ENCODE measurements at places on chromosomes 12 and 14. TPM values are rescaled to one million over a fixed set of nuclear protein-coding genes. Genes with fewer than 3 reads are reported as not detected.

GRCh38 chr12:91778938-91779400, 366.7 kb downstream of the BTG1 start:
- DNase-seq, result no peak
- H3K27me3 ChIP-seq, result no peaks in the 10 kb centered on the region
- no peak overlapping the region for H3K27ac ChIP-seq
- no peaks in the 10 kb centered on the region for H3K36me3 ChIP-seq

DNA sequence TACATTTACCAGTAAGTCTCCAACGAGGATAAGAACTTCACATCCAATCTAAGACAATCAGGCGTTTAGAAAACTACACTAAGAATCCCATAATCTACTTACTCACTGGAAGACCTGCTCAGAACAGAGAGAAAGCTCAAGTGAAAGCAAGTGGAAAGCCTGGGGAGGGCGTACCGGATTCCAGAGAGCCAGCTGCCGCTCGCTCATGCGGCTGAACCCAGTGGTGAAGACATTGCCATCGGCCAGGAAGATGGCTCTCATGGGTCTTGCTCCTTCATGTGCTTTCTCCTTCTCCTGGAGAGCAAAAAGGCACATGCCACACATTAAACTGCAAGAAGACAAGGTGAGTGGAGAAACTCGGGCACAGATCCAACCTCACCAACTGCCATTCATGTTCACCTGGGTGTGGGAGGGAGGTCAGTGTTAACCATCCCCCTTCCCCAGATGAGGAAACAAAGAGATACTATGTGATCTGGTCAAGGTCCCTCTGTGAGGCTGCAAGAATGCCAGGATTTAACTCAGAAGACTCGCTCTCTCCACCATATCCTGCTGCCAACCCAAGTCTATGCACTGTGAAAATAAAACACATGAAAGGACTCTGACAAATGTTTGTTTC, 23.5 kb upstream of the SELPLG start:
- DNase-seq, result no peak
- H3K4me3 ChIP-seq, result peak overlapping the region; percentile 73
- no peak overlapping the region for H3K27ac ChIP-seq
- H3K4me1 ChIP-seq, result no peaks in the 10 kb centered on the region

KRT6C gene
- total RNA-seq, result not detected

DNA sequence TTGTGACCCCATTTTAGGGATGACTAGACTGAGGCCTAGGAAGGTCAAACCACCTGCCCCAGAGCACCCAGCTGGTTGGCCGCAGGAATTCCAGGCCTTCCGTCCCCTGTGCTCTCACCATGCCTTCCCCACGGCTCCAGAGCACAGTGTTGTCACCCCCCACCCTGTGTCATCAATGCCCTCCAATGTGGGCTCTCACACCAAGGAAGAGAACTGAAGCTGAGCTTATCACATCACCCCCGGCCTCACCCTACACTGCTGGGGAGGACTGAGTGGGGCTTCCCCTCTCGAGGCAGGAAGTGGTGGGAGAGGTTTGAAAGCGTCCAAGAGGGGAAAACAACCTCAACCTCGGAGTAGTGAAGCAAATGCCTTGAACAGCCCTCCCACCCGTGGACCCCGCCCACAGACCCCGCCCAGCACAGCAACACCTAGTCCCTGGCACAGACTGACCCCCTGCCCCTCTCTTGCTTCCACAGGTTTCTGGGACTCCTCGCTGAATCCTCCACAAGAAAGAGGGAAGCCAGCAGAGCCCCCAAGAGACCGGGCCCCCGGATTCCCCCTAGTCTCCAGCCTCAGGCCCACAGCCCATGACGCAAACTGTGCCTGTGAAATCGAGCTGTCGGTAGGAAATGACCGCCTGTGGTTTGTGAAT, 97.2 kb downstream of the LGMN start:
- H3K27ac ChIP-seq, result no peak overlapping the region
- H3K4me1 ChIP-seq, result no peaks in the 10 kb centered on the region
- no peak overlapping the region for H3K4me3 ChIP-seq
- DNase-seq, result no peak
- peaks cover 27% of the 10 kb centered on the region for H3K36me3 ChIP-seq

DNA sequence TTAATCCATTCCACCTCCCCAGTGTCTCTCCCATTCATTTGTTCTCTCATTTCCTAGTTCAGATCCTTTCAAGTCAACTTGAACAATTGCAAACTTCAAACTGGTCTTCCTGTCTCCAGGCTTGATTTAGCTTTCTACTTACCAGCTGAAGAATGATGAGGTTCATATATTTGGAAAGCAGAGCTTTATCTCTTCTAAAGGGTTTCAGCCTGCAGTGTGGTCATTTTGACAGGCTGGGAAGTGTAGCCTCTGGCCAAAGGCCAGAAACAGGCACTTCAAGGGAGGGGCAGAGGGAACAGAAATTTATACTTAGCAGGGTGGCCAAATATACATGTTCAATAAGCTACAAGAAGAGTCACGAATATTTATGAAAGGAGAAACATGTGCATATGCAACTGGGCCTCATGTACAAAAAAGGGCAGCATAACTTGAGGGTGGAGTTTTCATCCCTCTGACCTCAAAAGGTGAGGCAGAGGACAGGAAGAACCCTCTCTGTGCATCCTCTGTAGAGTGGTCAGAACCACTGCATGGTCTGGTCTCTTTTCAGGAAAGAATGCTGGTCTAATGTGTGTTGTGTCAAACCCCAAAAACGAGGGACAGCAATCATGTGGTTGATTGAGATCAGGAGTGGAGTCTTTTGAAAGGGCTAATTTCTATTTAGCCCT, 34.0 kb upstream of the HECTD1 start:
- no peak for DNase-seq
- no peaks in the 10 kb centered on the region for H3K36me3 ChIP-seq
- H3K4me3 ChIP-seq, result no peak overlapping the region
- H3K4me1 ChIP-seq, result peaks cover 12% of the 10 kb centered on the region
- no peak overlapping the region for H3K27ac ChIP-seq
- H3K27me3 ChIP-seq, result no peaks in the 10 kb centered on the region

LAG3 gene
- 7.6 TPM for total RNA-seq

DNA sequence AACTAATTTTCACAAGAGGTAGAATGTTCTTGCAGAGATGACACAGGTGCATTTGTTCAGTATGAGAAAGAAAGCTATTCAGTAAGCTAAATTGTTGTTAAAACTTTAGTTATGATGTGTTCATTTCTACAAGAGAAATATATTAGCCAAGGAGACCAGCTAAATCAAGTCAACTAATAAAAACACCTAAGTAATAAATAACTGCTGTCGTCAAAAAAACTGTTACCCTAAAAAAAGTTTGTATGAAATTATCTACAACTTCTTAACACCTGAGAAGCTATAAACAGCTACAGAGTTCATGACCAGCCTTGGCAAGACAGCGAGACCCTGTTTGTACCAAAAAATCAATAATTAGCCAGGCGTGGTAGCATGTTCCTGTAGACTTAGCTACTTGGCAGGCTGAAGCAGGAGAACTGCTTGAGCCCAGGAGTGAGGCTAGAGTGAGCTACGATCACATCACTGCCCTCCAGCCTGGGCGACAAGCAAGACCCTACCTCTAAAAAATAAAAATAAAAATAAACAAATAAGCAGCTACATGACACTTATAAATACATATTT, 67.6 kb upstream of the AP4S1 start:
- H3K4me1 ChIP-seq, result peaks cover 21% of the 10 kb centered on the region
- no peak overlapping the region for H3K4me3 ChIP-seq
- peaks cover 5% of the 10 kb centered on the region for H3K36me3 ChIP-seq
- H3K27ac ChIP-seq, result no peak overlapping the region
- no peak for DNase-seq

DNA sequence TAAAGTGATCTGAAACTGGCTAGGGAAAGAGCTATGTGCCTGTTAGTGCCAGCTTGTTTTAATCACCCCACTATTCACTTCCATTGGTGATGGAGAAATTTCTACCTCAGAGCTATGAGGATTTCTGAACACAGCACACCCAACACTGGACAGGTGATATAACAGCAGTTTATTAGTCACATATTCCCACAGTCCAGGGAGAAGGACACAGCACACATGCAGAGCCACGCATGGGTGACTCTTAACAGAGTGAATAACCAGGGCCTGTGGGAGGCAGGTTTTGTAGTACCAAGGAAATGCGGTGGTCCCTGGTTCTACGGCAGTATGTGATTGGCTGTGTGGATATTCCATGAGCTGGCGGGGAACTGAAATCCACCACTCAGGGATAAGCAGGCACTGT, 455.1 kb downstream of the BTG1 start:
- peaks cover 2% of the 10 kb centered on the region for H3K27me3 ChIP-seq

VWF gene
- total RNA-seq, result 56.0 TPM

SDR9C7 gene
- not detected for total RNA-seq

DNA sequence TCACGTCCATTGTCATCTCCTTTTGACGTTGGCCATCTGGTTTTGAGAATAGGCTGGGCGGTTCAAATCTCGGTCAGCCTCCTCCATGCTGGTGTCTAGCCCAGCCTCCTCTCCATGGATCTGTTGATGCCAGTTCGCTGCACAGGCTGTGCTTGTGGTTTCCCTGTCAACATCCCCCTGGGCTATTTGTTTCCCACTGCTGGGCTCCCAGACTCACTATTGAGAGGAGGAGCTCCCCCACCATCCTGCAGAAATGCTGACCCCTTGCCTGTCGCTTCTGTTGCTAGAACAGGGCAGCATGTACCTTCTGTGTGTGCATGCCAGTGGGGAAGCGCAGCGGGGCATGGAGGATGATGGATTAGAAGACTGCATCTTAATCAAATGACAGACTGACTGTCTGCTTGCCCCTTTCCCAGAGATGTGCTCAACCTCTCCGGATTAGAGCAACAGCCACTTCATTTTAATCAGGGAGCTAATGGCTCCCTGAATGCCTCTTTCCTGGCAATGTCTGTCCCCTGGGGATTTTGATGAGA, 170.5 kb downstream of the TSPAN9 start:
- H3K27ac ChIP-seq, result no peak overlapping the region
- DNase-seq, result no peak
- H3K4me1 ChIP-seq, result peaks cover 52% of the 10 kb centered on the region

RAD9B gene
- 0.54 TPM for total RNA-seq

DNA sequence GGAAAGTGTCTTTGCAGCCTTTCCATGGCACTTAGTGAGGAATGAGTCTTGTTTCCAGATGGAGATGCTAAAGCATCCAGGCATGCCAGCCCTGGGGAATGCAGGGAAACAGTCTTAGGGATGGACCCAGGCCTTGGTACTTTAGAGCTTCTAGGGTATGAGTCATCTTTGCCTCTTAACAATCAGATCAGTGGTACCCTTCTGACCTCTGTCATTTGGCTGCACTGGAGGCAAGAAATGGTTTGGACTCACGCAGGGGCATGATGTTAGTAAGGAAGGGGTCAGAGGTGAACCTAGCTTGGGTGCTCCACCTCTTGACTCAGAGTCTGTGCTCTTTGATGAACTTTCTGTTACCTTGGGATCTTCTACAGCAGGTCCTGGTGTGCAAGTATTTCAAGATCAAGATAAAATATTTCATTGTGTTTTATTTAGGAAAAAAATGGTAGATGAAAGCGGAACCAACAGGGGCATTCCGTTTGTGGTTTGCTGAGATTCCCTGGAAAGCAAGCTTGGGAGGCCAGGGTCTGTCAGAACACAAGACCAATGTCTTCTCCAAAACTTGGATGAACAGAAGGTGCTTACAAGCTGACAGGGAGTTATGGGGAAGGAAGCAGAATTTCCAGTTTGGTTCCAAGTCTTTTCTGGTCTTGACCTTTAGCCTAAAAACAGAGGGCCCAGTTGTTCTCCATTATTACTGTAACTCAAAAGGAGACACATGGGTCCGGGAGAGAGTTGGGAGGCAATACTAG, 216.2 kb downstream of the ZFP36L1 start:
- DNase-seq, result no peak
- H3K27ac ChIP-seq, result no peak overlapping the region
- peaks cover 19% of the 10 kb centered on the region for H3K36me3 ChIP-seq
- H3K4me1 ChIP-seq, result peaks cover 14% of the 10 kb centered on the region
- H3K4me3 ChIP-seq, result no peak overlapping the region

GRCh38 chr14:104887623-104888488, 22.8 kb downstream of the CEP170B start:
- H3K36me3 ChIP-seq, result no peaks in the 10 kb centered on the region
- no peak overlapping the region for H3K27ac ChIP-seq
- no peaks in the 10 kb centered on the region for H3K4me1 ChIP-seq
- H3K27me3 ChIP-seq, result no peaks in the 10 kb centered on the region
- no peak overlapping the region for H3K4me3 ChIP-seq

DNA sequence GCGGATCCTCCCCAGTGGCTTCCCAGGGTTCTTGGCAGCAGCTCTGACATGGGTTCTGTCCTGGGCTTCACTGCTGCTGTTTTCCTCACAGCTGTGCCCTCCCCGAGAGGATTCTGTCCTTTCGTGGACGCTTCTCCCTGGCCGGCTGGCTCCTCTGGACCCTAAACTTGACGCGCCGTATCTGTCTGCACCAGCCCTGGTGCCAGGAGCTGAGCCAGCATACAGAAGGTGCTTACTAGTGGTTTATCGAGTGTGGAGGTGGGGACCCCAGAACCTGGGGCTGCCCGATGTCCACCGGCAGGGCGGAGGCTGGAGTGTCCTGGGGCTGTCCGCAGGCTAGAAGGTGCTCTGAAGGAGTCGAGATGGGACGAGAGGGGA, 17.2 kb downstream of the FBRSL1 start:
- DNase-seq, result no peak
- peaks cover 4% of the 10 kb centered on the region for H3K27me3 ChIP-seq
- H3K27ac ChIP-seq, result no peak overlapping the region

DNA sequence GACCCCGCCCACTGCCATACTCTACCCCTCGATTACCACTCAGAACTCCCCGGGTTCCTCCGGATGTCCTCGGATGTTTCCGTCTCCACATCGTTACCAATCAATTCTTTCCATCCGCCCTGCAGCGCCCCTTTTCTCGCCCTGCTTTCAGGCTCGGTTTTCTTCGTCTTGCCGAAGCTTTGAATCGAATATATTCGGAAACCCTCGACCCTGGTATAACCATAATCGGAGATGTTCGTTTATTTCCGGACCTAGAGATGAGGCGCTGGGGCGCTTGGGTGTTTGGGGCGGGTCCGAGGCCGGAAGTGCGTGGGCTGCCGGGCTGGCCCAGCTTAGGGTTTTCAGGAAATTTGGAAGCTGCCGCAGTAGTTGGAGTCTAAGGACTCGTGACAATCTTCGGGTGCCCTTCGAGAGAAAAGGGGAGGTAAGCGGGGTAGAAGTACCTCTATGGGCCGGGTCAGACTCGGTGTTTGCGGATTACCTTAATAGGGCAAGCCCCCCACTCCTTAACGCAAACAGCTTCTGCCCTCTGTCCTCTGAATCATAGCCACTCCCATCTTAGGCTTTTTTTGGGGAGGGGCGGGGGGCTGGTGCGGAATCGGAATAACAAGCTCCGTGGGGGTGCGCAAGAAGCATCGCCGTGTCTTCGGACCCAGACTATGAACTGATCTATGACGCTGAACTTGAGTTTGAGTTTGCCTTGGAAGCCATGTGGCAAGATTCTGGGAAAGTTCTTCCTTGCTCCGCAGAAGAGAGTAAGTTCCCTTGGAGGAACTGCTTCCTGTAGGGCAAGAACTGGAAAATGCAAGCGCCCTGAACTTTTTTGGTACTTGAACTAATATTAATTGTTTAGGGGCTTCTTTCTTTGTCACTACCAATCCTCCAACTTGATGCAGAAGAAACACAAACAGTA, at the start of gene C14orf119:
TSS of gene C14orf119 (plus strand) at position 310 of the 913 bp plus-strand sequence. CDS start 2,154 bp downstream, outside the sequence.
- peaks cover 26% of the 10 kb centered on the region for H3K4me1 ChIP-seq
- H3K4me3 ChIP-seq, result no peak within 1 kb of the TSS
- no peak within 1 kb of the TSS for H3K27ac ChIP-seq
- peaks cover 3% of the 10 kb centered on the region for H3K27me3 ChIP-seq

- H3K36me3 ChIP-seq, result peaks cover 11% of the 10 kb centered on the region
- no peak overlapping the region for H3K4me3 ChIP-seq
- DNase-seq, result peak; percentile 74
- H3K27ac ChIP-seq, result no peak overlapping the region
- peaks cover 8% of the 10 kb centered on the region for H3K27me3 ChIP-seq
These were observed 1.2 kb upstream of the NEMF start for GRCh38 chr14:49853572-49854375.

GRCh38 chr12:43883748-43884147, 47.9 kb downstream of the TMEM117 start:
- H3K36me3 ChIP-seq, result no peaks in the 10 kb centered on the region
- H3K27me3 ChIP-seq, result no peaks in the 10 kb centered on the region
- no peak overlapping the region for H3K27ac ChIP-seq

RD3L gene
- total RNA-seq, result not detected
